ENCODE measurements at places on chromosomes 7 and 10. TPM values are rescaled to one million over a fixed set of nuclear protein-coding genes. Genes with fewer than 3 reads are reported as not detected.

Gene CLRN3
- not detected for total RNA-seq

DNA sequence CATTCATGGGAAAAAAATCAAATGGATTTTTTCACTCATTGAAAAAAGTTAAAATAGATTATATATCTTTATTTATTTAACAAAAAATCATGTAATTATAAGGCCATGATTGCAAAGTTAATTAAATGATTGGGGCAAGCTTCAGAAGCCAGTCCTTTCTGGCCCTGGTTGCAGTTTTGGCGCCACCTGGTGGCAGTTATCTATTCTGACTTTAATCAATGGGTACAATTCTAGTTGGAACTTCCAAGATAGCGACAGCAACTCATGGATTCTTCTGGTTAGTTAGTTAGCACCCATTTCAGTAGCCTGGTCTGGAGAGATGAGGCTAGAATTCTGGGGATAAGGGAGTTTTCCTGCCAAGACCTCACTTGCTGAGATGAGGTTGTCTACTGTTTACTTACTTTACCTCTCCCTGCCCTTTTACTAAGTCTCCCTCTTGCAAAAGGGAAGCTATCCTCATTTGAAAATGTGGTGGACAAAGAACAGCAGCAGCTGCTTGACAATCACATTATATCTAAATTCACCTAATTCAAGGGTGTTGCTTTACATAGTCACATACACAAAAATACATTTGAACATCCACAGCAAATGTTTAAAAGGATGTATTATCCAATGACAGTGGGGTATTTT lies 42.3 kb downstream of the NOC3L start:
- peak; percentile 68 for DNase-seq

- DNase-seq: no peak
These were observed 466 bp upstream of the DNAJB12 start for GRCh38 chr10:72355214-72355555.

Gene OR2A1
- total RNA-seq: not detected

- no peak for DNase-seq
These were observed 12.3 kb downstream of the OSBPL3 start for GRCh38 chr7:24967696-24968095.

Gene OR2F1
- not detected for total RNA-seq

- no peak for DNase-seq
These were observed 54.0 kb downstream of the CREB5 start for GRCh38 chr7:28466341-28466740.

- no peak for DNase-seq
These were observed 163.2 kb downstream of the JAZF1 start for GRCh38 chr7:28017372-28017771.
